ENCODE measurements at places on chromosomes 12 and 14. TPM values are rescaled to one million over a fixed set of nuclear protein-coding genes. Genes with fewer than 3 reads are reported as not detected.

SERPINA9 gene
- not detected for total RNA-seq

GALNT6 gene
- 1.6 TPM for total RNA-seq

KRT72 gene
- not detected for total RNA-seq

AICDA gene
- not detected for total RNA-seq

ABHD4 gene
- 20.4 TPM for total RNA-seq

DNA sequence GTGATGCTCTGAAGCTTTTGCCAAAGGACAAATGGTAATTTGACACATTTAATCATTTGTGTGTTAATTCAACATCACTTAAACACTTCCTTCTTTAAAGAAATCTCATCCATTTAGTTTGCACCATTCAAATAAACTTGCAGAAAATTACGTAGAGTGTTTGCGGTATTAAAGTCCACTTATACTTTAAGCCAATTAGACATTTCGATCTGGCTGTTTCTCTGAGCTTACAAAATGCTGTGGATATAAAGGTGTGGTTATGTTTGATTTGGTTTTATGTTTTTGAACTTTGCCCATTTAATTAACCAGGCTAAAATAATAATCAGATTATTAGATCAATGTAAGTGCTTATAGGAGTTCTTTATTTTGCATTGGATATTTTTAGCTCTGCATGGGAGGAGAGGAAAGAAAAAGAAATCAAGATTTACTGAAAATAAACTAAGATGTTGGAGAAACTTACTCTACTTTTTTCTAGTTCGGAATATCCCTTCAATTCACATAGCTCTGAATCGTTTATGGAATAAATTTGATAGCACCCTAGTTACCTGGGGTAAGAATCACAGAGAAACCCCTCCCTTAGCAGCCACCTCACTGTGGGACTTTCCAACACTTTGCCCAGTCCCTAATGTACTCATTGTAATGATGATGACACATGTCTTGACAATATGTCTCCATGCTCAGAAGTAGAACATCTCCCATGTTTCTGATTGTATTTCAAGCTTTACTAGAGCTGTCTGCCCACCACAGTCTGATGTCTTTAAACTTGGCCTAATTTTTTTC lies 268.0 kb downstream of the BTG1 start:
- DNase-seq = no peak

DNA sequence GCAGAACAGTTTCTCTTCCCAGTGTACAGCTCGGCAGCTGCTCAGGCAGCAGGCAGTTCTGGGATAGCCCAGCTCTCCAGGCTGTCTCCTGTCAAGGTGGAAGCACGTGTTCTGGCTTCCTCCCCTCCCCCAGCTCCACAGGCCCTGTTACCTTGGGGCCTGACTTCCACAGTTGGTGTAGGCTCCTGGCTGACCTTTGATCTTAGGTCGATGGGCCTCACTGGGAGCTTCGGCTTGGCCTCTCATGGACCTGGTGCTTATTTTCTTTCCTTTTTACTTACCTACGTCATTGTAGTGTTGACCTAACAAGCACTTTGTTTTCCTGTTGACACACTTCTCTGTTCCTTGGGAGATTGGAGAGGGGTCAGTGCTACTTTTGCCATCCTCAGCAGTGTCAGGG lies 17.0 kb downstream of the DLST start:
- no peak for DNase-seq

AMHR2 gene
- not detected for total RNA-seq

DNA sequence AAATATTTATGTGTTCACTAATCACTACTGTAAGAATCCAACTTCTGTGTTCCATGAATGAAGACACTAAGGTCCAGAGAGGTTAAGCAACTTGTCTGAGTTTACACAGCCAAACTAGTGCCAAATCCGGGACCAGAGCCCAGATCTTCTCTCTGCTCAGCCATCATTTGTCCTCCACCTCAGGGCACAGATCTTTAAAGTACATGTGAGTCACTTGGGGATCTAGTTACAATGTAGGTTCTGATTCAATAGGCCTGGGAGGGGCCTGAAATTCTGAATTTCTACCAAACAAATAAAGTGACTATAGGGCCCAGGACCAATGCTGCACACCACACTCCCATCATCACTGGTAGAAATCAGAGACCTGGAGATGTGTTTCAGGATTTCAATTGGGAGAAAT lies 162.9 kb downstream of the GXYLT1 start:
- DNase-seq = no peak

DNA sequence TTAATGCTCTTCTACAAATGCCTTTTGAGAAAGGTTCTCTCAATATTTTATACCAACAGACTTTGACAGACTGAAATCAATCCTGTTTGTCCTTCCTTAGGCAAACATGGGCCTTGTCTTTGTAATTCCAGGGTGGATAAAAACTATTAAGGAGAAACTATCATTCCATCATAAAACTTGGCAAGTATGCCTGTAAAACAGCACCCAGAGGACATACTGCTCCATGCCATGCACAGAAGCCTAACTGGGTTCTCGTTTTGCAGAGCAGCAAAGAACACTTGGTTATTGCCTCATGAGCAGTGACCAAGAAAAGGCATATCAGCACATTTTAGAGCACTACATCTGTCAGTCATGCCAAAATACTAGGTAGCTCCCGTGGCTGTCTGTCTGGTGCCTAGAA lies 33.8 kb upstream of the PTGDR start:
- DNase-seq = no peak

KIF26A gene
- 2.7 TPM for total RNA-seq

FAM186B gene
- not detected for total RNA-seq

- DNase-seq = no peak
Measured at GRCh38 chr14:87084908-87085307, 908.1 kb downstream of the GALC start.

IGFBP6 gene
- total RNA-seq = 379 TPM

DNA sequence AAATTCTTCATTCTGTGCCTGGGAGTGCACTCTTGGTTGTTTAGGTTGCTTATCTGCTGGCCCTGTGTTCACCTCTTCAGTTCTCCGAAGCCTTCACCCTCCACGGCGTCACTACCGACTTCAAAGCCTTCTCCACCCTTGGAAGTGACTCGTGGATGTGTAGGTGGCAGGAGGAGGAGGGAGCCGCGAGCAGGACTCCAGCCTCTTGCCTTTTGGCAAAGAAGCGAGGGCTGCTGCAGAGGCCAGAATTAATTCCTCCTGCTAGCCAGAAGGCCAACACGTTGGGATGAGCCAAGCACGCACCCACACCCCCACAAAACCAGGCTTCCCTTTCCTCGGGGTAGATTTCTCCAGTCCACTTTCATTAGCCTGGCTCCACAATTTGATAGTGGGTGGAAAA lies 86.5 kb downstream of the TBX5 start:
- no peak for DNase-seq

DNA sequence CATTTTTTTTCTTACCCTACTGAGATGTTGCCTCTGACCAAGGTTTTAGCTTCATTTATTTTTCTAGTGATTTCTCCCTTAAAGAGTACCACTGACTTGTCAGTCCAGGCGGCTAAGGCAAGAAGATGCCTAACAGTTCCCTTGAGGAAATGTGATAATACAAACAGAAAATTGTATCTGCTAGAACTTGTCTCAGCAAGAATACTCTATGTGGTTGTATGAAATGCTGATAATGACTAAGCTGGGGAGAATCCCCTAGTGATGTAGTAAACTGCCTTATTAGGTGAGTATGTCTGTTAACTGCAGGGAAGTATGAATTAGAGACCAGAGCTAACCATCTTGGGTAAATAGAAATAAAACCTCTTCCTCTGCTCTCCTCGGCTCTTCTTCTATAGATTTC lies 6.7 kb downstream of the C12orf54 start:
- no peak for DNase-seq

SLC5A8 gene
- not detected for total RNA-seq

PRB2 gene
- not detected for total RNA-seq

DNA sequence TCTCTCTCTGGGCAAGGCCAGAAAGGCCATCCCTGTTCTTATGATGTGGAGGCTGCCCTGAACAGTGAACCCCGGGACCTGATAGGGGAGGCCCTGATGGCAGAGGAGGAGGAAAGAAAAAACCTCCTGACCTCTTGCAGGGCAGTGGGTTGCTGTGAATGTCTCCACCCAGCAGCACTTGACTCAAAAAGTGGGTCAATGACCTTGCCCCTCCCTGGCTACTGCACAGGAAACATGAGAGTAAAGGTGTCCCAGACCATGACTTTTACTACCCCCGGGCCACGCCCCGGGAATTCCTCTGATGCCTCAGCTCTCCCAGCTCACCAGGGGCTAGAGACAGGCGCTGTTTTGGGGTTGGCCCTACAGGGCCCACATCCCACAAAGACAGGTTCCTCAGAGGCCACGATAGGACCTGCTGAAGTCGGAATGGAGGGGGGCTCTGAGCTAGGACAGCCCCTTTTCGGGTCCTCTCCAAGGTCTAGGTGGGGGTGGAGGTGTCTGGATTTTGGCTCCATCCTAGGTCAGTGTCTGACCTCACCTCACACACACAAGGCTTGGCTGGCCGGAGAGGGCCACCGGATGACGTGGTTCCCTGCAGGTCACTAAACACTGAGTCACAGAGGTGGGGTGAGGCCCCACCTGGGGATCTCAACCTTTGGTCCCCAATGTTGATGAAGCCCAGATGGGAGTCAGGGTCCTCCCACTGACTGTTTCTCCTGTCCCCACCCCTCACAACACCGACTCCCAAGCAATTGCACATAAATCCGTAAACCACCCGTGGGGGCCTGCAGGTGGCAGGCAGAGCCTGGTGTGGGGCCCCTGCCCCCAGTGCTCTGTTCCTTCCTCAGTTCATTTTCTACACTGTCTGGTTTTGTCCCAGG lies 1.6 kb downstream of the RHOF start:
- DNase-seq = no peak

GRCh38 chr14:61551384-61551783 lies 143.9 kb upstream of the HIF1A start:
- DNase-seq = no peak
